Regular cardiac myocyte (primary cell): ENCODE measurements at places on chromosomes 7 and 10. TPM values are rescaled to one million over a fixed set of nuclear protein-coding genes. Genes with fewer than 3 reads are reported as not detected.

Gene TEX47
- not detected in 2 replicates for total RNA-seq

Gene CLCN1
- total RNA-seq = not detected in 2 replicates

Gene IL2RA
- not detected in 2 replicates for total RNA-seq

Gene HOXA13
- total RNA-seq = under 0.01 TPM in 1 of 2 replicates, not detected in the other

Gene SGCE
- total RNA-seq = 67.1 and 166 TPM in 2 replicates

Gene NPY4R2
- 0.19 and 0.28 TPM in 2 replicates for total RNA-seq

Gene AMZ1
- total RNA-seq = under 0.01 and 1.4 TPM in 2 replicates

Gene SHH
- under 0.01 and 0.28 TPM in 2 replicates for total RNA-seq

Gene C10orf143
- 0.56 and 1.2 TPM in 2 replicates for total RNA-seq

Gene EPO
- not detected in 2 replicates for total RNA-seq

Gene DPYSL4
- 7.5 and 7.6 TPM in 2 replicates for total RNA-seq

Gene ABCA13
- total RNA-seq = under 0.01 and 0.56 TPM in 2 replicates

Gene CYP2E1
- total RNA-seq = 0.19 and 0.28 TPM in 2 replicates

Gene VWA2
- under 0.01 TPM in 2 replicates for total RNA-seq

Gene HABP2
- total RNA-seq = under 0.01 and 0.19 TPM in 2 replicates

Gene HOGA1
- 0.56 and 0.58 TPM in 2 replicates for total RNA-seq

Gene CCL26
- 2.9 and 12.1 TPM in 2 replicates for total RNA-seq

Gene INHBA
- total RNA-seq = 47.5 and 83.4 TPM in 2 replicates

Gene OR6B1
- not detected in 2 replicates for total RNA-seq

Gene AGAP6
- total RNA-seq = 1.7 and 2.5 TPM in 2 replicates

Gene PIK3AP1
- total RNA-seq = 0.85 TPM in 1 of 2 replicates, not detected in the other

Gene SRRM3
- total RNA-seq = 0.38 and 0.56 TPM in 2 replicates

Gene CYP3A4
- total RNA-seq = not detected in 2 replicates

Gene CPEB3
- 0.77 and 0.85 TPM in 2 replicates for total RNA-seq

Gene GIMAP5
- 0.28 and 0.38 TPM in 2 replicates for total RNA-seq

Gene ZPBP
- not detected in 2 replicates for total RNA-seq

Gene LLCFC1
- not detected in 2 replicates for total RNA-seq

Gene FAM25C
- total RNA-seq = not detected in 2 replicates

Gene TMEM178B
- 0.38 and 2.3 TPM in 2 replicates for total RNA-seq

Gene METTL2B
- 33.8 and 47.4 TPM in 2 replicates for total RNA-seq

Gene SPDYE16
- total RNA-seq = 0.56 TPM in 1 of 2 replicates, not detected in the other

Gene CRHR2
- total RNA-seq = not detected in 2 replicates

Gene BLNK
- 0.28 TPM in 1 of 2 replicates, not detected in the other for total RNA-seq

Gene TRIL
- 0.19 and 0.56 TPM in 2 replicates for total RNA-seq

Gene FAM25A
- not detected in 2 replicates for total RNA-seq

Gene SPDYE11
- not detected in 2 replicates for total RNA-seq

Gene PRRT4
- total RNA-seq = under 0.01 TPM in 1 of 2 replicates, not detected in the other

Gene EGFR
- total RNA-seq = 44.5 and 47.2 TPM in 2 replicates

Gene A1CF
- total RNA-seq = not detected in 2 replicates

Gene NRCAM
- 2.3 and 10.4 TPM in 2 replicates for total RNA-seq

Gene AGR2
- total RNA-seq = not detected in 2 replicates

Gene PNLIPRP1
- not detected in 2 replicates for total RNA-seq

Gene NUTM2E
- under 0.01 TPM in 1 of 2 replicates, not detected in the other for total RNA-seq
